Fibroblast of skin of abdomen (primary cell): ENCODE measurements at places on chromosomes 3 and 15.

GRCh38 chr3:25151903-25152295, 276.2 kb upstream of the RARB start:
- DNase-seq, result peak; percentile 13

- peak; percentile 51 for DNase-seq
Observed at GRCh38 chr3:104360038-104360437, 1006.7 kb upstream of the ALCAM start.

DNA sequence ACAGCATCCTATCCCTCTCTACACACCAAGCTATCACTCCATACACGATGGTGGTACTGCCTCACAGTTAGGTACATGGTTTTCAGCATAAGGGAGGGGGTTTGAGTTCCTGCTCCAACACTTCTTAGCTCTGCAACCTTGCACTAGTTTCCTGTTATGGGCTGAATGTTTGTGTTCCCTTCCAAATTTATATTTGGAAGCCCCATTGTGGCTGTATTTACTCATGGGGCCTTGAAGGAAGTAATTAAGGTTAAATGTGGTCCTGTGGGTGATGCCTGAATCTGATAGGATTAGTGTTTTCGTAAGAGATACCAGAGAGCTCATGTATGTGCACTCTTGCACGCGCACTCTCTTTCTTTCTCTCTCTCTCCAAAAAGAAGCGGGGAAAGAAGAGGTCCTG, 259.4 kb downstream of the RORA start:
- DNase-seq, result no peak

DNA sequence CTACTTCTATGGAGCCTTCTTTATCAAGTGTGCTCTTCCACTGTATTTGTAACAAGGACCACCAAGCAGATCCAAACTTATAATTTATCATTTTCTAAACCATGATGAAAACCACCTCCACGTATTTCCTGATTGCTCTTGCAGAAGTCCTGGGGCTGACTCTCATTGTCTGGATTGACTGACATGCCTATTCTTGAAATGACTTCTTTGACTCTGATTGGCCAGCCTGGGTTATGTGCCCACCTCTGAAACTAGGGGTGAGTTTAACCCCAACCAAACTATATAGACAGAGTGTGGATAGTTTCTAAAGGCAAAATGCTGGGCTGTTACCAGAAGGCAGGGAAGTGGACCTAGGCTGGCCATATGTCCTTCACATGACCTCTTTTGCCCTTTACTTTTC, 12.7 kb downstream of the TMPRSS7 start:
- no peak for DNase-seq

DNA sequence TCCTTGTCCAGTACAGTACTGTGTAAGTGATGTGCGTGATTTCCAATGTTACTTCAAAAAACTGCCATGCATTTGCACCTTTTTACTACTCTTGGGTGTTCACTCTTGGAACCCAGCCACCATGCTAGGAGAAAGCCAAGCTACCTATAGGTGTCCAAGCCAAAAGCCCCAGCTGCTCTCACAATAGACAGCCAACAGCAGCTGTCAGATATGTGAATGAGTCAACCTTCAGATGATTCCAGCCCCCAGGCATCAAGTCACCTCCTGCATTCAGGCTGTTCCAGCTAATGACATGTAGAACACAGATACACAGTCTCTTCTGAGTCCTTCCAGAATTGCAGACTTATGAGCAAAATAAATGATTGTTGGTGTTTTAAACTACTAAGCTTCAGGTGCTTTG, 417.7 kb upstream of the TGFBR2 start:
- peak; percentile 27 for DNase-seq

GRCh38 chr15:72033285-72033684, 84.7 kb downstream of the MYO9A start:
- DNase-seq, result no peak

DNA sequence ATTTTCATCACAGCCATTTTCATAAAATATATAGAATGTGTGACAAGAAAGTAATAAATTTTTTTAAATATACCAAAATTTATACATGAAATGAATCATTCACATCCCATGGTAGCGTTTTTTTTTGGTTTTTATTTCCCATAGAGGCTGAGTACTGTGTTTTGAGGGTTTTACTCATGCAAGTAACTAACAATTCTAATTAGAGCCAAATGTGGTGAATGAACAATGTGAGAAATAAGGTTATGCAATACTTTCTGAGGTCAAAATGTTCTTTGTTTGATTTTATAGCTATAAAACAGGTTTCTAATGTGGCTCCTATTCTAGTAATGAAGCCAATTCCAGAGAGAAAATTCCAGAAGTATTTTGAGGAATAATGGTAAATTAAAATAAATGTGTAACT, 386.8 kb downstream of the TBC1D5 start:
- DNase-seq, result peak; percentile 65

DNA sequence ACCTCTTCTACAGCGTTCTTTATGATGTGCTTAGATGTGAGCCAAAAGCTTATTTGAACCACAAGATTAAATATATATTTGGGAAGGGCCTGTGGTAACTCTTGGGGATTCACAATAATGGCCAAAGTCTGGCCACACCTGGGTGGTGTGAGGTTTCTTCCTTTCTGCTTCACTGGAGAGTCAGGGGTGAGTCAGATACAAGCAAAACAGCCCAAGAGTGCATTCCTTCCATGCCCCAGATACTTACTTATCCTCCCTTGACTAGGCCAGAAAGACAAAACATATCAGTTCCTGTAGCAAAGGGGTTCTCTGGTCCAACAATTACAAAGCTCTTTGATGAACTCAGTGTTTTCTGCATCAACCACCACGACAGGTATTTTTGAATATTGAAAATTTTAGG, 941 bp downstream of the ZBED2 start:
- DNase-seq, result peak; percentile 79

- no peak for DNase-seq
Observed at GRCh38 chr3:195098741-195099525, 172.0 kb downstream of the XXYLT1 start.

DNA sequence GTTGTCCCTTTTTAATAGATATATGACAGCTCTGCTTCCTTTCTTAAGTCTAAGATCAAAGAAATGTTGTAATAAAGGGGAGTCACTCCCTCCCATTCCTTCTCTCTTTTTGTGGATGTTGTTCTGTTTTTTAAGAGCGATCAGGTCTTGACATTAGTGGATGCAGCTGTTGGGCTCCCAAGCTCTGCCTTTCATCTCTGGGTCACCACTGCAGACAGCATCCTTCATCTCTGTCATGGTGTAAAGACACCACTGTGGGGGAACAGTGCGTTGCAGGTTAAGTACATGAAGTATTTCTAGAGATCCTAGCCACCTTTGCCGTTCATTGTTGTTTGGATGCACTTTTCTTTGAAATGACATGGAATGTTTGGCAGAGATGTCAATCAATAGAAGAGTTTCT, 17.7 kb downstream of the FNDC3B start:
- DNase-seq, result no peak

DNA sequence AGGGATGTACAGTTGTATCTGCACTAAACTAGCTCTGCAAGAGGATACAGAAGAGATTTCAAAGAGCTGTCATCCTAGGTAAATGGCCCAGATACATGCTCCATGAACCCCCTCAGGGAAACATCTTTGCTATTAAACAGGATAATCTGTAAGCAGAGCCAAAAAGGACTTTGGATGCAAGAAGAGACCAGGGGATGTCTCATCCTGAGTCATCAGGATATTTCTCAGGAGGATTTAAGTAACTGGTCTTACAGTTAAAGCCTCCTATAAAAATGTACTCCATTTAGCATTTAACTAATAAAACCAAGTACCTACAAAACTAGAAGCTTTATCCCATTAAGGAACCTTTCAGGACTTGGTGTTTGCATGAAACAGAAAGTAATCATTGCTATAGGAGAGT, 48.2 kb upstream of the PHLDB2 start:
- peak; percentile 88 for DNase-seq

DNA sequence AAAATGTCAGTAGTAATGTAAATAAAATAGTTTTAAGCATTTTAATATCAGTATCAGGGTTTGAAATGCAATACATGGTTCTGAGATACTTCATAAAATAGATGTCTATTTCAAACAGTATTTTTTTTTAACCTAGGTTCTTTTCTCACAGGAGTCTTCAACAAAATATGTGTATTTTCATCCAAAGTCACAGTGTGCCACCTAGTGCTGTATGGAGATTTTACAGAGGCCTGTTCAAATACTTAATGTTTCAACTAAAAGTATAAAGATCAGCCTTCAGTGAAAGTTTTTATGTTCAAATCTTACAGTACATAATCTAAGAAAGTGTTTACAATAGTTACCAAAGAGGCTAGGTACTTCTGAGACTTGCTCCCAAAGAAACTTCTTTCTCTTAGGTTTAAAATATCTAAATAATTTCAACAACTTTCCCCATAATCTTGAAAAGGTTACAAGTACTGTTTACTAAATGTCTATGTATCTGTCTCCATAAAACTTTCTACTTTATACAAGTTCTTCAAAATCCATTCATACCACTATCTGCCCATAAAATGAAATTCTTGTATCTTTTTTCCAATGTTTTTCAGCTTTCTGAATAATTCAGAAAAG, 38.3 kb downstream of the SCAPER start:
- peak; percentile 31 for DNase-seq

- no peak for DNase-seq
Observed at GRCh38 chr15:64634027-64634426, 141.4 kb downstream of the RBPMS2 start.

DNA sequence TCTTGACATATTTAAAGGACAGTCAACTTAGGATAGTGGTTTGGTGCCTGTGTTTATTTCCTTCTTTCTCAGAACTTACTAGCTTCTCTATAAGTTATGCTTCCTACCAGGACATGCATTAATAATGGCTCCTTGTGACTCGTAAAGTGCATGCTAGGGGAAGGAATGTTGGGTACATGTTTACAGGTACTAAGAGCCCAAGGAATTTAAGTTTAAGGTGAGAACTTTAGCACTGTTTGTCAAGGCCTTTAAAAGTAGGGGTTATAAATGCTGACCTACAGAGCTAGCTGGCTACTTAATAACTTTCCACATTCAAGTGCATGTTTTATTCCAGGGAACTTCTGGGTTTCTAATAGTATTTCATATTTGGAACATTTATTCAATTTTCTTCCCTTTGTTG, at the start of gene TMEM207:
TSS of gene TMEM207 (minus strand) at position 101 of the 400 bp plus-strand sequence. CDS start at position 9, 92 bp downstream.
- DNase-seq, result no peak

DNA sequence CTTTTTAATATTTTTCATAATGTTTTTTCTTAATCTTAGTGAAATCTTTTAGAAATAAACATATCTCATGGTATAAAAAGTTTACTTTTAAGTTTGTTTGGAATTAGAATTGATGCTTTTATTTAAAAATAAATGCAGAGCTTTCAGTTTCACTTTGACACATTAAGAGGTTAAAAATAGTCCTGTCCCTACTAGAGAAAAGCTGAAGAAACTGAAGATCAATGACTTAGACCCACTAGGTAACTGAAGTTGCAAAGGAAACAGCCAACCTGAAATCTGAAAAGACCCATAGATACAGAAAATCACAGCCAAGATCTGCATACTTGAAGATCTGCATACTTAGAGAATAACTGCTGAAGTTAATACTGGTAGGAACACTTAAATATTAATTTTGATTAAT, 237.6 kb downstream of the RAP2B start:
- no peak for DNase-seq

GRCh38 chr3:59444676-59445075, 394.9 kb upstream of the CFAP20DC start:
- DNase-seq, result no peak

- DNase-seq, result no peak
Observed at GRCh38 chr3:177647876-177648275, 450.6 kb upstream of the TBL1XR1 start.

GRCh38 chr3:161426758-161427157, 55.4 kb upstream of the SPTSSB start:
- no peak for DNase-seq
